Peyer's patch (tissue), 4 donors: ENCODE measurements at places on chromosomes 3 and 15. TPM values are rescaled to one million over a fixed set of nuclear protein-coding genes. Genes with fewer than 3 reads are reported as not detected.
A peak's percentile ranks its signal among the peaks of the same experiment; 100 is the strongest.

CILP gene
- total RNA-seq = 26.9 TPM

SUCNR1 gene
- 0.57 TPM for total RNA-seq

GRCh38 chr3:70606018-70606417 lies 293.6 kb upstream of the MDFIC2 start:
- no peak overlapping the region for H3K4me3 ChIP-seq
- H3K36me3 ChIP-seq = no peaks in the 10 kb centered on the region
- DNase-seq = no peak

DNA sequence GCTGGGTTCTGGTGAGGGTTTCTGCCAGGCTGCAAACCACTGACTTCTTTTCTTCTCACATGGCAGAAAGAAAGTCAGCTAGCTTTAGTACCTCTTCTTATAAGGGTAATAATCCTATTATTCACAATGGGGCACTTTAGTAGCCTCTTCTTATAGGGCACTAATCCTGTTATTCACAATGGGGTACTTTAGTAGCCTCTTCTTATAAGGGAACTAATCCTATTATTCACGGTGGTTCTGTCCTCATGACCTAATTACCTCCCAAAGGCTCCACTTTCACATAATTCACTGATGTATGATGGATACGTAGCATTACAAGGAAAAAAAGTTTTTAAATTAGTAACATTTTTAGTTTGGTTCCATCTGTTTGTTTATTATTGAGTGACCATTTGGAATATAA lies 671.3 kb downstream of the NSUN3 start:
- H3K27me3 ChIP-seq = no peaks in the 10 kb centered on the region
- no peak for DNase-seq
- no peaks in the 10 kb centered on the region for H3K36me3 ChIP-seq
- H3K4me1 ChIP-seq = no peaks in the 10 kb centered on the region
- no peak overlapping the region for H3K4me3 ChIP-seq

GRCh38 chr3:154469585-154469984 lies 39.6 kb upstream of the GPR149 start:
- no peak for DNase-seq
- no peak overlapping the region for H3K27ac ChIP-seq
- H3K4me1 ChIP-seq = no peaks in the 10 kb centered on the region
- no peak overlapping the region for H3K4me3 ChIP-seq
- H3K36me3 ChIP-seq = no peaks in the 10 kb centered on the region

GRCh38 chr15:65980824-65981456 lies 111.6 kb downstream of the RAB11A start:
- H3K27ac ChIP-seq = no peak overlapping the region
- H3K4me1 ChIP-seq = no peaks in the 10 kb centered on the region
- H3K27me3 ChIP-seq = no peaks in the 10 kb centered on the region
- peak; percentile 74 for DNase-seq
- no peaks in the 10 kb centered on the region for H3K36me3 ChIP-seq

DNA sequence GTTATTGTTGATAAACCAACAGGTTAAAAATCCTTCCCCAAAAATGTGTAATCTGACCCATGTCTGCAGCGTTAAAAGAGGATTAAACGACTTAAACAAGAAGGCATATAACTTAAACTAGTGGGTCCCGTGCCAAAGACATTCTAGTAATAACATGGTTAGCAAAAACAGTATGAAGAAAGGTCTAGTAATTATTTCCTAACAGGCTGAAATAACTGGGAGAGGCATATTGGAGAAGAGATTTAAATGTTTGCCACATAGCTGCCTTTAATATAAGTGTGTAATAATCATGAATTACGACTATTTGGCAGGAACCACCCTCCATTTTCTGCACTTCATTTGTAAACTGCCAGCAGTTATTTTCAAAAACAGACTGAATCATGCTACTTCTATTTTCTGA lies 67.7 kb upstream of the CSPG5 start:
- no peak for DNase-seq
- no peak overlapping the region for H3K4me3 ChIP-seq
- H3K27me3 ChIP-seq = no peaks in the 10 kb centered on the region
- no peaks in the 10 kb centered on the region for H3K4me1 ChIP-seq
- H3K36me3 ChIP-seq = no peaks in the 10 kb centered on the region

GRCh38 chr15:82060817-82061216 lies 15.0 kb upstream of the MEX3B start:
- H3K4me3 ChIP-seq = no peak overlapping the region
- H3K27me3 ChIP-seq = no peaks in the 10 kb centered on the region
- no peaks in the 10 kb centered on the region for H3K36me3 ChIP-seq

GRCh38 chr3:134334231-134334900 lies 39.9 kb downstream of the AMOTL2 start:
- no peak overlapping the region for H3K4me3 ChIP-seq
- DNase-seq = no peak
- no peaks in the 10 kb centered on the region for H3K4me1 ChIP-seq
- no peaks in the 10 kb centered on the region for H3K27me3 ChIP-seq
- H3K27ac ChIP-seq = no peak overlapping the region

DNA sequence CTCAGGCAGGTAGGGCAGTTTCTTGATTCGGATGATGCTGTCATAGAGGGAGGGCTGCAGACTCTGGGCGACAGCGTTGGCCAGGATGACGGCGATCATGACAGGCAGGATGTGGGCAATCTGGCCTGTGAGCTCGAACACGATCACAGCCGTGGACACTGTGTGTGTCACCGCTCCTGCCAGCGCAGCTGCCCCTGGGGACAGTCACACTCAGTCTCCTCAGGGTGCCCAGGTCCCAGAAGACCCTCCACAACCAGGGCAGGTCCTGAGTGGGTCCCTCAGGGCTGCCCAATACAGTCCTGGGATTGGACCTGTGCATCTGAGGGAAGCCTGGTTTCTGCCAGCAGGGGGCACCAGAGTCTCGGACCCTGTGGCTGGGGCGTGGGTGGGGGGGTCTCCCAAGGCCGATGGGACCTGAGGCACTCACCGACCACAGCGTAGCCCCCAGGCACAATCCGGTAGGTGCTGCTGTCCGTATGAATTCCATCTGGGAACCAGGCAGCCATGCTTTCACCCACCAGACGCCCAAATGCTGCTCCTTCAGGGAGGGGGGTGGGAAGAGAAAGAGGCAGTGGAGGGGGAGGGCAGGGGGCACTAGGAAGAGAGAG lies 7.2 kb downstream of the CLCN2 start:
- no peak overlapping the region for H3K4me3 ChIP-seq
- no peaks in the 10 kb centered on the region for H3K4me1 ChIP-seq
- DNase-seq = peak; percentile 82
- H3K27ac ChIP-seq = peak overlapping the region; percentile 5
- peaks cover 23% of the 10 kb centered on the region for H3K36me3 ChIP-seq

- no peaks in the 10 kb centered on the region for H3K27me3 ChIP-seq
- H3K36me3 ChIP-seq = no peaks in the 10 kb centered on the region
- H3K27ac ChIP-seq = no peak overlapping the region
- H3K4me1 ChIP-seq = no peaks in the 10 kb centered on the region
- no peak for DNase-seq
These were observed 319.9 kb upstream of the ICE2 start for GRCh38 chr15:60798821-60799220.

GRCh38 chr15:74850393-74850792 lies 7.4 kb upstream of the ULK3 start:
- no peaks in the 10 kb centered on the region for H3K27me3 ChIP-seq
- H3K27ac ChIP-seq = no peak overlapping the region
- DNase-seq = peak; percentile 68
- H3K4me3 ChIP-seq = no peak overlapping the region
- H3K4me1 ChIP-seq = no peaks in the 10 kb centered on the region
